ENCODE measurements at places on chromosomes 7 and 10.

- no peak for DNase-seq
Measured at GRCh38 chr7:152866791-152867501, 107.4 kb downstream of the ACTR3B start.

DNA sequence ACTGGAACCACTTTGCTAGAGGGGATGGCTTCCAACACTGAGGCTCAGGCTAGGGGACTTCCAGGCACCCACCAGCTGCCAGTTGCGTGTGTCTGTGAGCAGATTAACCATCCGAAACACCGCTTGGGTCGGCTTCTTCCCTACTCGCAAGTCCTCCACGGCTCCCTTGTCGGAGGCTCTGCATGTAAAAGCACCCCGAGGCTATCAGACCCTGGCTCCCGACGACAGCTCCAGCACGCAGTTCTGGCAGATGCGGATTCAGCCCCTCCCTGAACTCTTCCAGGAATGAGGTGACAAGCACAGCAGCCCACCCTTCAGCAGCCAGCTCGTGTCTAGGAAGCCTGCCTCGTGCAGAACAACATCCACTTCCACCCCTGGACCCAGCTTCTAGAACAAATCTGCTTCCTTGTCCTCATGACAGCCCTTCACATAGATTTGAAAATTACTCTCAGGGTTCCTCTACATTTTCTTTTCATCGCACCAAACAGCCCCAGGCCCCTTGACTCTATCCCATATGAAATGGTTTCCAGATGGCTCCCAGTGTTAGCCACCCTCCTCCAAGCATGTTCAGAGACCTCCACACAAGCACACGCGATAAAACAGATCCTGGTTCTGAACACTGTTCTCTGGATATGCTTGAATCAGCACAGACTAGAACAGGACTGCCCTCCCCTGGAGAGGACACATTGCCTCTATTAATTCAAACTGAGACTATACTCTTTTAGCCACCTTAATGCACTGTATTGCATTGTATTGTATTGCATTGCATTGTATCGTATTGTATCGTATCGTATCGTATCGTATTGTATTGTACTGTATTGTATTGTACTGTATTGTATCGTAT is 44.6 kb downstream of the SLIT1 start:
- no peak for DNase-seq

GRCh38 chr7:151198945-151199848 is 11.1 kb downstream of the H2BK1 start:
- DNase-seq = no peak

DNA sequence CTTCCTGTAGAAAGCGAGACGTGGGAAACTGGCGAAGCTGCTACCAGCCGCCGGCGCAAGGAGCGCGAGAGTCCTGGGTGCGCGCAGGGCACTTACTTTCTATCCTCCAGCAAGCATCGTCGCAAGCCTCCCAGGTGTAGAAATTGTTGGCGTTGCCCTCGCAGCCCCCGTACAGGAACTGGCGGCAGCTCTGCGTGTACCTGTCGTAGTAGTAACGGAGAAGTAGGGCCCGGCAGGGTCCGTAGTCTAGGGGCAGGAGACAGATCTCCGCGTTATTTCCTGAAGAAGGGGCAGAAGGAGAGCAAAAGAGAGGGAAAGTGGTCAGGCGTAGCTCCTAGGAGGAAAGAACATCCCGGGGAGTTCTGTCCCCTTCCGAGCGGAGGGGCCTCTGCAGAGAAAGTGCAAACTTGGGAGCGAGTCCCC is 501 bp downstream of the TFPI2 start:
- DNase-seq = peak; percentile 38

DNA sequence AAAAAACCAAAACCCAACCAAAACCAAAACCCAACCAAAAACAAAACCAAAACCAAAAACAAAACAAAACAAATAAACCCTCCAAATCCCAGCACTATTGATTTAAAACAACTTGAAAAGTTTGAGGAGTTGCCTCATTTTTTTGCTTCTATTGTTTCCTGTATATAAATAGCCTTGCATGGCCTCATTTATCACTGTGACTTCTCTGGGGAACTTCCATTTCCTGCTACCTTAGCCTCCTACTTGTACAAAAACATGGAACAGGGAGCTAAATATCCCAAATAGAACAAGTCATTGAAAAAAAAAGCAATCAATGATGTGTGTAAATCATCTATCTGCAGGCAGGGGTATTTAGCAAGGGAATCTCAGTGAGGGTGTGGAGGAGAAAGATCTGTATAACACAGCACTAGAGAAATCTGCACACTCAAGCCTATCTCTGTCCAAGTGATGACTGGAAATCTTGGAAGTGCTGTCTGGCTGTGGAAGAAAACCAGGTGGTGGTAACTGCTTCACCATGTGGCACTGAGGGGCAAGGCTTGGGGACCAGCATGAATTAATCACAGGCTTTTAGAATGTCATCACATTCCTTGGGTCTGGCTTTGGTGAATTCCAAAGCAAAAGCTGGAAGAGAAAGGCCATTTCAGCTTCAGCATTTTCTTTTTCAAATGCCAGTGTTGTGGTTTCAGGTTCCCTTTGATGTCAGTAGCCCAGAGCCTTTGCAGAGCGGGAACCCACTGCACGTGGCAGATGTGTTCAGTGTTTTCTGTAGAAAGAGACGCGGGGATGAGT is 349.5 kb upstream of the ZNF32 start:
- DNase-seq = peak; percentile 81

- DNase-seq = no peak
Measured at GRCh38 chr10:78736926-78737630, 331.7 kb upstream of the ZMIZ1 start.

- no peak for DNase-seq
Measured at GRCh38 chr7:32216759-32217158, 146.6 kb upstream of the PDE1C start.

DNA sequence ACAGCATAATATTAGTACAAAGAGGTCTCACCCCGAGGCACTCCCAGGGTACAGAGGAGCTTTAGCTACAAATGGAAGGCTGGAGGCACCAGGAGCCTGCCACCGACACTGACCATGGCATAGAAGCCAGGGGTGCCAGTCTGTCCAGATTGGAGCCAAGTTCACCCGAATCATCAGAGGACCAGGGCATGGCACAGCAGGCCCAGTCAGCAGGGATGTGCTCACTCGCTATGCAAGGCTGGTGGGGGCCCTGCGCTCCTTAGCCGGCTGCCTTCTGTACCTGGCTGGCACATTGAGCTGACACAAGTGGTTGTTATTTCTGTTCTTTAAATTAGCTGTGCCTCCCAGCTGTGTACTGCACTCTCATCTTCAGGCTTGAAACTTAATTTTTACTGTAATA is 149.3 kb downstream of the TCERG1L start:
- no peak for DNase-seq

- DNase-seq = no peak
Measured at GRCh38 chr10:101131962-101132635, 999 bp downstream of the TLX1 start.

- DNase-seq = no peak
Measured at GRCh38 chr7:22723637-22724036, 3.4 kb upstream of the IL6 start.

DNA sequence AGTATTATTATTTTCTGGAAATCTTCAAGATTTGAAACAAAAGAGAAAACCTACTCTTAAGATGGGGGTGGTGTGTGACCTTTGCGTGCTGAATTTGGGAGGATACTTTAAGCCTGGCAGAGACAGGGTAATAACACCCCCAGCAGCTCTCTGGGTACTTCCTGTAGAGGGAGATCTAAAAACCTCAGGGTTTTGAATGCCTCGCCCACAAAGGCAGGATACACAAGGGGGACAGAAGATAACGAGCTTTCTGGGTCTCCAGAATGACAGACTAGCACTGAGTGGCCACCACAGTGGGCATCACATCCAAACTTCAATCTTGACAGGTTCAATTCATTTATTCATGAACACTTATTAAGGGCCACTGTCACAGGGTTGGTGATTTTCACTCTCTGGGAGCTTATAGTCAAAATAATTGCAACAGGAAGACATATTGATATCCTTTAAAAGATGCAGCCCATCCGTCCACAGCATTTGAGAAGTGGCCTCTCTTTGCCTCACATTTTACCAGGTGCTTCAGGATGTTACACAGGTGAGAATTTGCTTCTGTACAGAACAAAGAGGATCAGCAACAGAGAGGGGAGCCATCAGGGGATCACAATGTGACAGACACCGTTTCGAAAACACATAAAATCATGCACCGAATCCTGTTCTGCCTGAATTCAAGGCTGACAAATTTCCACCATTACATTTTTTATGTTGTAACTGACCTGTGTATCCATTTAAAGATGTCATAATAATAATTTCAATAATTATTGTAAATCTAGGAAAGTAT is 14.3 kb downstream of the CPA1 start:
- no peak for DNase-seq

GRCh38 chr7:73702226-73702625 is 17.2 kb downstream of the STX1A start:
- DNase-seq = no peak

- DNase-seq = no peak
Measured at GRCh38 chr10:87723500-87723899, 63.8 kb downstream of the PAPSS2 start.

DNA sequence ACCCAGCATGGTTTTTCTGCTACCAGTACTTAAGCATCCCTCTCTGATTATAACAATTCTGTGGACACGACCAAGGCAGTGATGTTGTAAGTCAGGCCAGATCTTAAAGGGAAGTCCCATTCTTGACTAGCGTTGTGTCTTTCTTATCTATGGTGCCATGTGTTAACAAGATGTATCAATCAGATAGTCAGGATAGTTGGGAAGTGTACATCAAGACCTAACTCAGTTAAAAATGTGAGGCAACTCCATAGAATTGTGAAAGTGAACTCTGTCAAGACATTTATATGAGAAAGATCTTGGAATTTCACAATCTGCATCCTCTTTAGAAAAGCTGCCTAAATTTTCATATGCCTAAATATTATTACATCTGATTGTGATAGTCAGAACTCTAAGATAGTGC is 341.7 kb upstream of the SEMA3D start:
- no peak for DNase-seq

DNA sequence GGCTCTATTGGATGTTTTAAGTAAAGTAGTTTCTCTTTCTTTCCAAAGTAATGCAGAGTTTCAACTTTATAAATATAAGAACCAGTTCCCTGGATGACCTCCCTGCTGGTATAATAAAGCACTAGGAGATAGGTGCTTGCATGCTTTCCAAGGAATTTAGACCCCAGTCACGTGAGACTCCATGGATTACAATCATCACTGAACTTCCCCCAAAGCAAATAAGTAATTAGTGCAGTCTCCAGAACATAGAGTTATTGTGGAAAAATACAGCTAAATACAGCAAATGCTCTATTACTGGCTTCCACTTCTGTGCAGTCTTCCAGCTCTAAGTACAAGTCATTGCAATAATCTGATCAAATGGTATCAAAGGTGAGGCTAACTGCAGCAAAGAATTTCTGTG is 220.2 kb upstream of the STEAP1 start:
- DNase-seq = no peak

- peak; percentile 47 for DNase-seq
Measured at GRCh38 chr10:108393089-108393488, 1228.6 kb upstream of the SORCS1 start.

GRCh38 chr10:29823553-29824080 is 188.8 kb upstream of the SVIL start:
- DNase-seq = no peak

- no peak for DNase-seq
Measured at GRCh38 chr7:151821806-151822540, 54.9 kb downstream of the PRKAG2 start.

Measured in AG08395 (cell line).